AG04449 (cell line): ENCODE measurements at places on chromosomes 16 and 17.

DNA sequence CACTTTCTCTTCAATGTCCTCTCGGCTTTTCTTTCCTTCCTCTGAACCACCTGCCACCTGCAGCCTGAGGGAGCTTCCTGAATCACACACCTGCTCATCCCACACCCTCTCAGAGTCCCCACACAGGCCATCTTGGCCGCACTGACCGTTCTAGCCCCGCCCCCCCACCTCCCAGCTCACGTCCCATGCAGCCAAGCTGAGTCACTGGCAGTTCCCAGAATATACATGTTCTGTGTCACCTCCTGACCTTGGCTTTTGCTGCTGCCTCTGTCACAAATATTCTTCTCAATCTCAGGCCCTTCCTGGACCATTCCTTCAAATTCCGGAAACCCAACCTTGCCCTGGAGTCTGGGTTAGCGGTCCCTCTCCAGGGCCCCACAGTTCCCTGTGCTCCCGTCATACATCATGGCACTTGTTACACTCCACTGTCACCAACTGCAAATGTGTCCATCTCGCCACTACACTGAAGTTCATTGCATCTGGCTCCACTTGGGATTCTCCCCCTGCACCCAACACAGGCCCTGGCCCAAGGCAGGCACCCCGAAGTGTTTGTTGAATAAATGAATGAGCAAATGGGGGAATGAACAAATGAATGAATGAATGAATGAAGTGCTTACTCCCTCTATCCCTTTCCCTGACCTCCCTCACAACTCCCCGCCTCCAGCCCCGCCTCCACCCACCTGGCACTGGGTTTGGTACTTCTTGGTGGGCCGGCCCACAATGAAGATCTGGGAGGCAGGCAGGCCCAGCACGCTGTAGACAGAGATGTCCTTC lies 12.8 kb downstream of the PIMREG start:
- DNase-seq, result no peak

- no peak for DNase-seq
Observed at GRCh38 chr16:79988089-79988488, 387.6 kb upstream of the MAF start.

DNA sequence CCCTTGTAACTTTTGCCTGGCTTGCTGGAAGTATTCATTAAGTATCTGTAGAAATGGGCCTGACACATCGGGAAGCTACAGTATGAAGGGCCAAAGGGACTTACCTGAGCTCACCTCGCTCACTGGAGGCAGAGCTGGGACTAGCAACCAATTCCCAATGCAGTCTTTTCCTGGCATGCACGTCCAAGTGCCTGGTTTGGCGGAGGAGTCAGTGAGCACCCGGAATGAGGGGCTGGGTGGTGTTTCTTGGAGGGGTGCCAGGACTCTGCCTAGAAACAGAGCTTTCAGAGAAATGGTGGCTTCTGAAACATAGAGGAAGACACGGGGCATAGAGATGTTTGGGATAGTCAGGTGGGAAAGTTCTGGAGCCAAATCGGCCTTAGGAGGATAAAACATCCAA lies 18.4 kb upstream of the GPRC5C start:
- DNase-seq, result no peak

DNA sequence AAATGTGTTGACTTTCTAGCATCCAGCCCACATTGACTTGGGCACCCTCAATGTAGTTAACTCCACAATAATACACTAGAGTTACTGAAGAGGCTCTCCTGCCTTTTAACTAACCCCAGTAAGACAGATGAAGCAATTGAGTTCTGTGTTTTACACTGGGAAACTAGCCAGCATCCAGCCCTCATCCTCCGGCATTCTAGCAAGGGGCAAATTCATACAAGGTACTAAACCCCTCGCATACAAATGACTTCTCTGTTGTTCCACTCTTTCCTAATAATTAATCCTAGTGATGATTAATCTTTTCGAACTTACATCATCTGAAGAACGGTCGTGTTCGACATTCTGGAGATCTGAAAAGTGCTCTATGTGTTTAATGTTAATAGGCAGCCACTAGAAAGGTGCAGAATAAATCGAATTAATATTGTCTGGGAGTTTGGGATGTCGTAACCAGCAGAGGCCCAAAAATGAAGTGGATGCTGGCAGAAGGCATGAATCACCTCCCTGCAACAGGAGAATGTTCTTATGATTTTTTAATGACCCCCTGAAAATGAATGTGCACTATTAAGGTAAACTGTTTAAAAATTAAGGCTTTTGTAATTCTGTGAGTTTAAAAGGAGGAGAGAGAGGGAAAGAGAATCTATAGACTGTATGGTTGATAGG lies 249.4 kb downstream of the SNX29 start:
- no peak for DNase-seq

GRCh38 chr17:61758430-61758829 lies 104.9 kb downstream of the BRIP1 start:
- DNase-seq, result no peak

DNA sequence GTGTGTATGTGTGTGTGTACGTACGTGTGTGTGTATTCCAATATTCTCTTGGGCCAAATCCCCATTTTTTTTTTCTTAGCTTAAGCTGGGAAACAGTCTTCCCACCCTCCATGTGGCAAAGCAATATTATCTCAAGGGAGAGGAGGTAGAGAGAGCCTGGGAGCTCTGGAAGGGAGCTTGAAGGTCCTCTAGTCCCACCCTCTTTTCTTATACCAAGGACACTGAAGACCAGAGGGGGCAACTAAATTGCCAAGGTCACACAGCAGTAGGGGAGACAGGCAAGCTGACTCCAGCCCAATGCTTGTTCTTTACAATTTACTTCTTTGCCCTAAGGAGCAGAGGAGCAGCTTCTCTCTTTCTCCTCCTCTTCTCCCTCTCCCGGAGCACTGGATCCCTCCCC lies 6.8 kb downstream of the SRCIN1 start:
- no peak for DNase-seq

DNA sequence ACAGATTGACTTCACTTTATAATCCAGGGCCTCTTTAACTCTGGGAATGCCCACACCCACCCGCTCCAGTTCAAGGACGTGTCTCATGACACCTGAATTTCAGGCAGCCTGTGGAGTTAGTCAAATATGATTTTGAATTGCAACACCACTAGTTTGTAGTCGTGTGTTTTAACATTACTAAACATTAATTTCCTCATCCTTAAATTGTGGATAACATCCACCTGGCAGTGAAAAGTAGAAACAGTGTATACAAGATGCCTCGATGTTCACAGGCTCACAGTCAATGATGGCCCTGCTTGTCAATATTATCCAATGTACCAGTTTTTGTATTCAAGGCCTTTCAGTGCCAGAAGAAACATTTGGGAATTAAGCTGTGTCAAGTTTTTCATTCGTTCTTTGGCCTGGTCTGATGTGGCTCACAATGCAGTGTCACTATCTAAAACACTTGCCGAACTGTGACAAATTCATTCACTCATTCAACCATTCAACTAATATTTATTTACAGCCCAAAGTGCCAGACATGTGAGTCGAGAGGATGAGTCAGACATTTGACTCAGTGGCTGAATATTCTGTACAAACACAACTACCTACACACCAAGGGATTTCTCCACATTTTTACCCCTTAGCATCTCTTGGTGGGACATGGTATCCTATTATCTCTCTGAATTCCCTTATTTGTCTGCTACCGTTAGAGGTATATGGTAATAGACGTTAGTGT lies 1.4 kb downstream of the MEIOB start:
- DNase-seq, result peak; percentile 21

DNA sequence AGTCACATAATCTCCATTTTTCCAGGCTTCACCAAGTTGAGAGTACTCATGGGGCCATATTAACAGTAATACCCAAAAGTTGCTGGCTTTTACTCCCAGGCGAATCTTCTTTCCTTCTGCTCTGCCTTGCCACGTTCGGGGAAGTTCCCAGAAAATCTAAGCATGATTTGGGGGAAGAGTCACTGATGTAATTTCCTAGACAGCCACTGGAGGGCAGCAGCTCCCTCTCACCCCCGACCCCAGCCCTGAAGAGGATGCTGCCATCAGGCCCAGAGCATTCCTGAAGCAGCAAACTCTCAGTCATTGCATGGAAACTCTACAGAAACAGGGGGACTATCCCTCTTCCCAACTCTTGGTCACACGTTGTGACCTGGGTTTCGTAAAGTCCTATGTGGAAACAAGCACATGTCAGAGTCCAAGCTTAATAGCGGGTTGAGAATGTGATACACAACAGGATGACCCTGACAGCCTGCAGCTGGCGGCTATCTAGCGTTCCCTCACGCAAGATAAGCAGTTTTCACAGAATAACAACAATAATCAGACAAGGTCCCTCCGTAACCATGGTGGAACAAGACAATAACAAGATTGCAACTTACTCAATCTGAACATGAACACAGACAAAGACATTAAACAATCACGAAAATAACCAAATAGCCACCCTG lies 43.8 kb upstream of the DHX40 start:
- DNase-seq, result no peak

- peak; percentile 16 for DNase-seq
Observed at GRCh38 chr16:50771366-50771765, 29.5 kb downstream of the CYLD start.

DNA sequence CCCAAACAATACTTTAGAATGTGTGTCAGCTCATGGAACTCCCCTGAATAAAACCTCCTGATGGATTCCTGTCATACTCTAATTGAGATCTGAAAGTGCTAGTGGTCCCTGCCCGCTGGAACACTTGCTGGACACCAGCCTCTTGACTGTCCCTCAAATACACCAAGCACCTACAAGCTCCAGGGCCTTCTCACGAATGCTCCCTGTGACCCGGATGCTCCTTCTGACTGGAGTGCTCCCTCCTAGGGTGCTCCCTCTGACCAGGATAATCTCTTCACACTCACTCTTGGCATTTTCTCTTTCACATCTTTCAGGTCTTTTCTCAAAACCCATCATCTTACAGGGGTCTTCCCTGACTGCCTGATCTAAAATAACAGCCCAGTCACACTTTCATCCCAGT lies 205.9 kb downstream of the SLC39A11 start:
- no peak for DNase-seq

- no peak for DNase-seq
Observed at GRCh38 chr17:78922816-78923498, 2.2 kb downstream of the TIMP2 start.

DNA sequence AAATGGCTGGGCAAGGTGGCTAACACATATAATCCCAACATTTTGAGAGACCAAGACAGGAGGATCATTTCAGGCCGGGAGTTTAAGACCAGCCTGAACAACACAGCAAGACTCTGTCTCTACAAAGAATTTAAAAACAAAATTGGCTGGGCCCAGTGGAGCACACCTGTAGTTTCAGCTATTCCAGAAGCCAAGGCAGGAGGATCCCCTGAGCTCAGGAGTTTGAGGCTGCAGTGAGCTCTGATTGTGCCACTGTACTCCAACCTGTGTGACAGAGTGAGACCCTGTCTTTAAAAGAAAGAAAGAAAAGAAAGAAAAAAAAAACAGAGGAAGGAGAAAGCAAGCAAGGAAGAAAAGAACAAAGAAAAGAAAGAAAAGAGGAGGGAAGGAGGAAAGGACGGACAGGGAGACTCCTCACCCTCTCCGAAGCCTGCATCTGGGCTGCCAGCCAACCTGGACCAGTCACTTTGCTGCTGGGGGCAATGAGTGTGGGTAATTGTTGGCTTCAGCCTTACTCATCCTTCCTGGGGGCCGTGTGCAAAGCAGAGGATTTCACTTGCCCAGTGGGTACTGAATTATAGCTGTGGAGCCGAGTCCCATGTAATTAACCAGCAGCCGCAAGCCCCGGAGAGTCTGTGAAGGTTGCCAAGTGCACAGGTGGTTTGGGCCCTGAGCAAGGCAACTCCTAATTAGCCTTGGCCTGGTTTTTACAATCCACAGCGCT lies 6.7 kb upstream of the MT4 start:
- DNase-seq, result peak; percentile 29

GRCh38 chr17:80395402-80396151 lies 19.4 kb upstream of the ENDOV start:
- no peak for DNase-seq

DNA sequence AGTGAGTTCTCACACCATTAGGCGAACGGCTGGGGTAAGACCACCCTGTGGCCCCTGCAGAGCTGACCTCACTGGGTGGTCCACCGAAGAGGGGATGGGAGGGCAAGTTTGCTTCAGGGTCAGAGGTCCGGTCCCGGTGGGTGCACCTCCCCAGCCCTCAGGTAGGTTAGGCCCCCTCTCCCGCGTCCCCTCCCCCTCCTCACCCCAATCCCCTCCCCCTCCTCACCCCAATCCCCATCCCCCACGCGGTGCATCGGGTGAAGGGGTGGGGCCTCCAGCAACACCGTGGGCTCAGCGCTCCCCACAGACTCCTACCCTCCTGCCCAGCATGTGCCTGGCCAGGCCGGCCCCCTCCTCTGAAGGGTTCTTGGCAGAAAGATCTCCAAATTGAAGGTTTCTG lies 13.4 kb downstream of the MCRIP1 start:
- no peak for DNase-seq

GRCh38 chr16:9378876-9379275 lies 287.4 kb downstream of the HAPSTR1 start:
- DNase-seq, result no peak

DNA sequence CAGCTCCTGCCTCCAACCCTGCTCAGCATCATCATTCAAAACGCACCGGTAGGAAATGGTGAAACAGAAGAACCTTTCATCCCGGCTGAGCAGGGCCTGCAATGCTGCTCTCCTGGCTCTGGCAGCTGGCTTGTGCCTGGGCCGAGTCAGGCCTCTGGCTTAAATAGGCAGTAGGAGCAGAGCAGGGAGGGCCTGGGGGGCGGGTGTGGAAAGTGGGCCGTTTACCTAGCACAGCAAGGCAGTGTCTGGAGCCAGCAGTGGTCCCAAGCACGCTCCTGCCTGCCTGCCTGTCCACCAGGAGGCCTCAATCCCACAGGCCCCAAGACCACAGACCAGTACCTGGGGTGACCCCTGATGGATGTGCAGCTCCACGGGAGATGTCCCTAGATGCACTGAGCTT lies 59.3 kb downstream of the SMPD3 start:
- no peak for DNase-seq

GRCh38 chr17:34313164-34313563 lies 6.1 kb upstream of the CCL8 start:
- DNase-seq, result no peak

DNA sequence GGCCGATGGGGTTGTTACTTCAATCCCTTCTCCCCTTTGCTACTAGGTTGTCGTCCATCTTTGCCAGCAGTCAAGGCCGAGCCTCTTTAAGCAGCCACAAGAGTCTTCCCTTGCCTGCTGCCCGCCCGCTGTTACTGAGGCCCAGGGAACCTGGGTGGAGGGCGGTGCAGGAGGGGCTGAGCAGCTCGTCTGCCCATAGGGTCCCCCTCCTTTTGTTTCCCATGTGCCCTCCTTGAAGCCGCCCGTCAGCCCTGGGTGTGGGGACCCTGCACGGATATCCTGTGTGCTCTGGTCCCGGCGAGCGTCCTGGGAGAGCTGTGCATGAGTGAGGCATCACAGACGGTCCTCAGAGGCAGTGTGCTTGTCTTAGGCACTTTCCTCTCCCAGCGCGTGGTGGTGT lies 37.9 kb upstream of the CAPN15 start:
- no peak for DNase-seq

DNA sequence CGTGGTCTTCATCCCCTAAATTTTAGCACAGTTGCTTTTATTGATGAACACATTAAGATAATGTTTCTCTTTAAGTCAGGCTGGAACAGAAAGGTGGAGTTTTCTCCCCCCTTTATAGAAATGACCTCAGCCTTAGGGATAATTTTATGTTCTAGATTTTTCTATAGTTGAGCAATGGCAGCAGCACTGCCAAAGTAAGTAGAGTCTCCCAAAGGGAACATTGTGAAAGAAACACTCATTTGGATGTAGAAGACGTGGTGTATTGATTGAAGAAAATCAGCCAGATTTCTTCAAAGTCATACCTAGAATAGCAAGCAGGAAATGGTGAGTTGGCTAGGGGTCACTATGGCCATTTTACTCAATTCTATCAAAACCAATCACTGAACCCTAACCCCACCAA lies 122.5 kb downstream of the DNAH9 start:
- DNase-seq, result no peak

GRCh38 chr17:57747221-57748017 lies 2.3 kb upstream of the CCDC182 start:
- DNase-seq, result peak; percentile 24
